NCI-H1417 (cell line): ENCODE measurements at places on chromosomes 5 and 9.

DNA sequence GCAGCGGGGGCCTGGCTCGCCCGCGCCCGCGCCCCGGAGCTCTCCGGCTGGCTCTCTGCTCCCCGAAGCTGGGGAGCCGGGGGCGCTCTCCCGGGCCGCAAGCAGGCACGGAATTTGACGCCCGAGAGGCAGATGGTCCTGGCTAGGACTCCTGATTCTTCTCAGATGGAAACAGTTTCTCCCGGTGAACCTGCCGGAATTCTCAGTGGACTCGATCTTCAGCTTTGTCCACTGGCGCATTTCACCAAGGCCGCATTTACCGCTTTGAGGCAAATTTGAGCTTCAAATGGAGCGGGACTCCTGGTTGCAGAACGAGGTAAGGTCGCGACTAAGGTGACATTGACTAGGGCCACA lies 305.7 kb upstream of the KCNN2 start:
- DNase-seq = peak; percentile 4

DNA sequence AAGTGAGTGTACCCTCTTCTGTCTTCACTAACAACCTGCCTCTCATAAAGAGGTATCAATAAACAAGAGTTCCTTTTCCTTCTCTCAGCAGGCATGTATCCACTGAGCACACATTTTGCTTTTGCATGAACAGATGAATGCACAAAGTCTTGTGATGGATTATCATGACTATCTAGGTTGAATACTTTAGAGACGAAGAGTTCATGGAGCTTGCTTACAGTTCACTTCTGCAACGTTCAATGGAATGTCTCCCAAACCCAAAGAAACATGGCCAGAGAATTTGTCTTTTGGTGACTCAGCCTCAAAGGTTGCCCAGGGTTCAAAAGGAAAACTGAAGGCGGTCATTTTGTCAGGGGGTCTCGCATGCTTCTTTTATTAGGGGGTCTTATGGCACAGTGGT lies 55.4 kb downstream of the BRINP1 start:
- DNase-seq = no peak

DNA sequence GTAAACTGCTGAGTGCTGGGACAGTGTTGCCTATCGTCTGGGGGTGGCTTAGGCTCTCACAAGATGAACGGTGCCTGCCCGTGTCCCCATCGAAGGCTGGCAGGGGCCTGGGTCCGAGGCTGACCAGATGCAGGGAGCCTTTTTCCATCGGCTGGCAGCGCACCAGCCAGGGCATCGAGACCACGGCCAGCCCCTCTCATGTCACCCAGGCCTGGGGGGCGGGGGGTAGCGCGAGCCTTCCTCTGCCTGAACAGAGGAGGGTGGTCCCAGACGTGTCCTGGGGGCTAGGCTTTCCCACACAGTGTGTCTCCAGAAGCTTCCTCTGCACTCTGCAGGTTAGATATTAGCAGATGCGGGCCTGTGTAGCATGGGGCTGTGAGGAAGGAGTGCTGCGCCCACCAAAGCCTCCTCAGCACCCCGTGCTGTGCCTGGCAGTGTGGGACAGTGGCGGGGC lies 17.3 kb downstream of the FGD3 start:
- no peak for DNase-seq

- no peak for DNase-seq
These were observed 105.6 kb upstream of the LIFR start for GRCh38 chr5:38662090-38662489.

DNA sequence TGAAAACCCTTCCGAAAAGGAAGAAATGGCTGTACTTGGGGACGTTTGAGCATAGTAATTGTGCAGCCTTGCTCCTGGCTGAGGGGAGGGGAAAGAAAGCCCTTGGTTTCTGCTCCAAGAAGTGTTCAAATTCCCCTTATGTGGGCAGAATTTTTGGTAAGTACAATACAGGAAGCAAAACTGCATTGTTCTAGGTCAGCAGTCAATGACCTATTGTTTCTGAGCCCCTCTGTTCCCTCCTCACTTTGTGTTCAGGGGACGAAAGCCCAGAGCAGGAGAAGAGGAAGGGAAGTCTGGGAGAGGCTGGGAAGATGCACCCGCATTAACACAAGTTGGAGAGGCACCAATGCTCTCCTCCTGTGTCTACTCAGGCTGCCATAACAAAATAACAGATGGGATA lies 11.9 kb downstream of the BASP1 start:
- no peak for DNase-seq

DNA sequence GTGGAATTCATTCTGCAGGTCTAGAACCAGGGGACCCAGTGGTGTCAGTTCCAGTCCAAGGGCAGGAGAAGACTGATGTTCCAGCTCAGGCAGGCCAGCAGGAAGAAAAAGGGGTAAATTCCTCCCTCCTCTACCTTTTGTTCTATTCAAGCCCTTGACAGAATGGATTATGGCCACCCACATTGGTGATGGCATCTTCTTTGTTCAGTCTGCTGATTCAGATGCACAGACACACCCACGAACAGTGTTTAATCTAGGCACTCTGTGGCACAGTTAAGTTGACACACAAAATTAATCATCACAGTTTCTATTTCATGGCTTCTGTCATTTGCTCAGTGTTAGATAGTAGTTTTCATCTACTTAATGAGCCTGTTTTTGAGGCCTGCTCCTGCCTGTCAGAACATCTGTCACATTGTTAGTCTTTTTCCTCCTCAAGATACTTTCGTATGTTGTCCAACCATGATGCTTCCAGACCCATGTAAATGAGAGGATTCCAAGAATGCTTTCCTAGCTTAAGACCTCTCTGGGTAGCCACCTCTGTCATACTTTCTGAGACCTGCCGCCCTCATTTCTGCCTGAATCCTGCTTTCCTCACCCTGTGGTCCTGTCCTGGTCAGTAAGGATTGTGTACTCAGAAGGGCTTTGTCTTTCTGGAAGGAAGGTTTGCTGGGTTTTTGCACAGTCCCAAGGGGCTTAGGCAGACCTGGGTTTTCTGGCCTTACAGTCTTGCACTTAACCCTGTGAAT lies 72.5 kb downstream of the SPIN1 start:
- peak; percentile 33 for DNase-seq

DNA sequence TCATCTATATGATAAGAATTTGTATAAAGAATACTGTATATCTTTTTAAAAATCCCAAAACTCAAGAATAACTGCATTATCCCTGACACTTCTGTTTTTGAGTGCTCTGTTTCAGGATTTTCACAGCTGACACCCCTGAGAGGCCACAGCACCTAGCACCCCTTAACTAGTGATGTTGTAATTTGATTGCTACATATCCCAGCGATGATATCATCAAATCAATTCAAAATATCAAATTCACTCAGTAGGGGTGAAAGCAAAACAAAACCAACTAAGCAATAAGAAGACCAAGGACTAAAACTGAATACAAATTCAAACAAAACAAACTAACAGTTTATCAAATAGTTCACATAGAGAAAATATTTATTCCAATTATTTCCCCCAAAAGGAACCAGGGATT lies 184.3 kb downstream of the MCTP1 start:
- DNase-seq = no peak

- no peak for DNase-seq
These were observed 58.4 kb upstream of the IL17B start for GRCh38 chr5:149437391-149438040.

DNA sequence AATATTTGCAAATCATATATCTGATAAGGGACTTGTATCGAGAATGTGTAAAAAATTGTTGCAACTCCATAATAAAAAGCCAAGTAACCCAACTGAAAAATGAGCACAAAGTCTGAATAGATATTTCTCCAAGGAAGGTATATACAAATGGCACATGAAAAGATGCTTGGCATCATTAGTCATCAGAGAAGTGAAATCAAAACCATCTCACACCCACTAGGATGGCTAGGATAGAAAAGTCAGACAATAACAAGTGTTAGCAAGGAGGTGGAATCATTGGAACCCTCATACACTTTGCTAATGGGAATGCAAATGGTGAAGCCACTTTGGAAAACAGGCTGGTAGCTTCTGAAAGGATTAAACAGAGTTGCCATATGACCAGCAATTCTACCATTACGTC lies 182.7 kb downstream of the ERCC6L2 start:
- no peak for DNase-seq

DNA sequence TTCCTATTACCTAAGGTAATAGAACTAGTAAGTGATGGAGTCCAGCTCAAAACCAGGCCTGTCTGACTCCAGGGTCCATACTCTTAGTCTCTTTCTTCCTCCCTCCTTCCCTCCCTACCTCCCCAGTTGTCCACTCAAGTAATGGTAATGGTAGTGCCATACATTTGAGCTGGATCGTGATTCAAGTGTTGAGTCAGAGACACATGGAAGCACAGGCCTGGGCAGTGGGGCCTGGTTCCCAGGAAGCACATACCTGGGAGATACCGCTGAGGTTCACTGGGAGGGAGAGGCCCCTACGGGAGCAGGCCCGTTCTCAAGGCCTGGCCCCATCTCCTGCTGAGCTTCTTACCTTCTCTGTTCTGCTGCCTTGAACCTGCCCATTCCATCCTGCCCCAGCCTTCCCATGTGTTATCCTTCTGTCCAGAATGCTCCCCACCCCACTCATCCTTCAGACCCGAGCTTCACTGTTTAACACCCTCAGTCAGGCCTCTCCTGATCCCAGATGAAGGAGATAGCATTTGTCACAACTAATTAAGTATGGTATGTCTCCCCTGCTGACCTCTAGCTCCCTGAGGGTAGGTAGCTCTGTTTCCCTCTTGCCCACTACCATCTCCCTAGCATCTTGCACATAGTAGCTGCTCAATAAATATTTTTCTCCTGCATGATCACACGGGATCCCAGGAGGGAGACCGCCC lies 13.8 kb downstream of the URM1 start:
- DNase-seq = no peak

GRCh38 chr9:93268551-93269314 lies 84.8 kb downstream of the WNK2 start:
- peak; percentile 88 for DNase-seq
